Stimulated activated effector memory CD8-positive, alpha-beta T cell treated with anti-CD3 and anti-CD28 coated beads, Interleukin-12 subunit alpha, Interleukin-12 subunit beta, amount 100 ng/mL, for 72 hours (primary cell): ENCODE measurements at places on chromosomes 5 and 9.

DNA sequence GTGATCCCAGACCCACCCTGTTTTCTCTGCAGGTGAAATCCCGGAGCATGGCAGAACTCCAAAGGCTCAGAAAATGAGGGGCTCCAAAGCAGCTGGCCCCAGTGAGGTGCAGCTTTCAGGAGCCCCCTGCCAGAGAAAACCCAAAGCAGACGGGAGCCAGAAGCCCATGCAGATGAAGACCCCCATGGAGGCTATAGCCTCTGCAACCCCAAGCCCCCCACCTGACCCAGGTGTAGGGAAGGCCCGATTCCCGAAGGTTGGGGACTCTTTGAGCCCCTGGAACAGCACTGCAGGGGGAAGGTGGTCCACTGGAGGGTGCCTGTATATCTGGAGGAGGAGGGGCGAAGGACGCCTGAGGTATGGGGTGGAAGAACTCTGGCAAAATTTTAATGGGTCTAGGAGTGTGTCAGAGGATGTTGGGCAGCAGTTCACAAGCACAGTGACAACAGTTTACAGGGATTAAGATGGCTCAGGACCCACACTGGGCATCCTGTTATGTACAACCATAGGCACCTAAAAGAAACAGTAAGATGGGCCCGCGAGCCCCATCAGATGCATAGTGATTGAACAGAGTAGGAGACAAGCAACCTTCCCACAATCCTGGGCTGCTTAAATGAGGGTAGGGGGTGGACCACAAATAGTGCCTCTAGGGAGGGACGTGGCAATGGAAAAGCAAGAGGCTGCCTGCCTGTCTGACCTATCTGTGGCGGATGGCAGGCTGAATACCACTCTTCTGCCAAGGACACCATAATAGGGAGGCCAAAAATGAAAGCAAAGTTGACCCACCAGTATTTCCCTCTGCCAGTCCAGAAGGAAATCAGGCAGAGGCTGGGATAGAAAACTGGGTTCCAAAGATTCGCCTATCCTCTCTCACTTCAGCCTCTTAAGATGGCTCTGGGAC is 16.4 kb upstream of the ANXA6 start:
- no peak for DNase-seq

DNA sequence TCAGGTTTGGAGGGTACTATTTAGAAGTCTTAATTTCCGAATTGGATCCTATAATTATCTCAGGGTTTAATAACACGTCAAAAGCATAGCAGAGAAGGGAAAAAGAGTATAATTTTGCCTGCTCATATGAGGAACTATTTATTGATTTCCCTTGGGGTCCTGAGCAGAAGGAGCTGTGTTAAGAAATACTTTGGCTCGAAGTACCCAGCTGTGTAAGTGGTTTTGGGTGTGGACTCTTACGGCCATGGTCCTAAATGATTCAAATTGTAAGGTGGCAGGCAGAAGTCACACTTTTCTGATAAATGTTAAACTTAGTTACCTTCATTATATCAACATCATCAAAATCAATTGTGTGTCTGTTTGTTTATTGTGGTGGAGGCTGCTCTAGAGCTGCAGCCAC is 190.4 kb downstream of the MTRR start:
- DNase-seq, result no peak

DNA sequence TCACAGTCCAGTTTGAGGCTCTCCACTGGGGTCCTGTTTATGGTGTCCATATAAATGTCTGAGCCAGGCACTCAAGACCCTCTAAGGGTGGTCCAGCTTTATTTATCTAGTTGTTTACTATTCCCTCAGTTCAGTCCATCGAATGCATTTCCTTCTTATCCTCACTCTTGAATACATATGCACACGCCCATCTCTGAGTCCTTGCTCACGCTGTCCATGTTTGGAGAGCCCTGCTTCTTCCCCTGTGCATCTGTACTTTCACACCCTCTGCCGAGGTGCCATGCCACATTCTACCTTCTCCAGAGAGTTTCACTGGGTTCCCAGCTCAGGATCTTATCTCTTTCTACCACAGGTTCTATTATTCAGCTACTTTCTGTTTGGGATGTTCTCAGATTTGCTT is 30.2 kb upstream of the SEMA6A start:
- DNase-seq, result no peak

DNA sequence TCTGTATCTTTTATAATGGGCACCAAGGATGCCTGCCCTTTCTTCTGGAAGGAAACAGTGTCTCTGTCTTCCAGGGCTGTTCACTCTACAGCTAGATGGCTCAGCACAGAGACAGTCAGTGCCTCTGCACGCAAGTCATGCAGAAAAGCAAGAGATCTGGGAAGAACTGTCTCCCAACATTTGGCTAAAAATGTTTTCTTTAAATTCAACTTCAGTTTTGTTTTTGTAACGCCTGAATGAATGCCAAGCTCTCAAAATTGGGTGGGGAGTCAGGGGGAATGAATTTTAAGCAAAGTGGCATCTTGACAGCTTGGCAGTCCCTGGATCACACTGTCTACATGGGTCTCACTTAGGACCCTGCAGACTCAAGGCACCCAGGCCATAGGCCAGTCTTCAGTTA is 12.6 kb downstream of the OLFML2A start:
- DNase-seq, result no peak

- no peak for DNase-seq
Observed at GRCh38 chr5:35364350-35364749, 134.1 kb upstream of the PRLR start.
